EH (cell line): ENCODE measurements at places on chromosomes 6 and 20.

DNA sequence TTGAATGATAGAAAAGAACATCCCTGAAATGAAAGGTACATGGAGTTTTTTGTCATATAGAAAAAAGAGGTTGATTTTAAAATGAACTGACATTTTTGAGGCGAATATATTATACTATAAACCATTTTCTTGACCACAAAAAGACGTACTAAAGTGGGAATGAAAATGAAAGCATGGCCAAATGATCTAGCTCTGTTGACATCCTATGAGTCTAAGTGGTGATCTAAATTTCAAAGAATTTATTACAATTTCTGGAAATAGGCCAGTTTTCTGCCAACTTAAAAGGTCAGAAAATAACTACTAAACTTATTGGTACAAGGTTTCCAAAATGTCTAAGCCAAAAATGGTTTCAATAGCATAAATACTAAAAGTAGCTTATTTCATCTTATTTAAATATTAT is 536.8 kb downstream of the EYS start:
- no peak for DNase-seq

DNA sequence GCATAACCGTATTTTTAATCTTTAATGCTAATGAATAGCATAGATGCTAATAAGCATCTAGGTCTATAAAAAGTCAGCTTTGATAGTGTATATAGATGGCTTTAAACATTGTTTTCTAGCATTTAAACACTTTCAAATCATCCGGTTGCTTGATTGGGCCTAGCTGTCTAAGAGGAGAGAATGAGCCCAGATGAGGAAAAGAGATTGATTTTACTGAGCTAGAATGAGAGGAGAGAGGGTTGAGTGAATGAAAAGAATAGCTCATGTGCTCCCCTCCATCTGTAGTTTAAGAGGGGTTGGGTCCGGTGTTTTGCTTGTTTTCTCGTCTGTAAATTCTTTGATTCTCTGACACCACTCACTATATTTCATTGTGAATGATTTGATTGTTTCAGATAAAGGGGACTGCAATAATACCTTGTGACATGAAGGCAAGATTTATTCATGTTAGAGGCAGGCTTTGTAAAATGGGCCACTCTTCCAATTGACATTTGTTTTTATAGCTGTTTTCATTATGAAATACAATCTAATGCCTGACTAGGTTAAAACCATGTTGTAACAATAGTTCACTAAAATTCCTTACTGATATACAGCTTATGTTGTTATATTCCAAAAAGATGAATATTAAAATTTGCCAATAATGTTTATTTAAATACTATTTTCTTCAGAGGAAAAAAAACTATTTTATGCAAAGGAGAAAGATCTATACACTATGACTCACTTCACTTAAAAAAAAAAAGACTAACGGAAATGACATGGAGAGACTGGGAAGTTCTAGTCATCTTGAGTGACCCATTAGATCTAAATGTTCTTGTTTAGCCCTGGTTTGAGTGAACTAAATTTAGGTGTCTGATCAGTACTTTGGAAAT is 3.2 kb downstream of the PTPN1 start:
- DNase-seq, result peak; percentile 78

- DNase-seq, result no peak
Measured at GRCh38 chr6:15316754-15317153, 70.9 kb downstream of the JARID2 start.

DNA sequence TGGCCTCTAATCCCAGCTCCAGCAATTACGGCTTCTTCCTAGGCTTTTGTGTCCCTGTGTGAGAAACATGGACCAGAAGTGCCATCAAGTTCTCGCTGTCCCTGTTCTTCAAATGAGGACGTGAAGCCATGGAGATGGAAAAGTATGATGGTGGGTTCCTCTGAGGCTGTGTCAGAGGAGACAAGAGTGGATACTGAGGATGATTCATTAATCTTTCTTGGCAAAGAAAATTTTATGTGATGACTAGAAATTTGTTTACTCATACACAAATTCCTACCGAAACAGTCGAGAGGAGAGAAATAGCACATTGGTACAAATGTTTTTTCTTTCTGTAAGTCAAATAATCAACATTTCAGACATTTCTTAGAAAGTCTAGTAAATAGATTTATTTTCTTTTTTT is 35.0 kb upstream of the PNRC1 start:
- peak; percentile 17 for DNase-seq

GRCh38 chr20:38748861-38749149 is 545 bp downstream of the ACTR5 start:
- no peak for DNase-seq

DNA sequence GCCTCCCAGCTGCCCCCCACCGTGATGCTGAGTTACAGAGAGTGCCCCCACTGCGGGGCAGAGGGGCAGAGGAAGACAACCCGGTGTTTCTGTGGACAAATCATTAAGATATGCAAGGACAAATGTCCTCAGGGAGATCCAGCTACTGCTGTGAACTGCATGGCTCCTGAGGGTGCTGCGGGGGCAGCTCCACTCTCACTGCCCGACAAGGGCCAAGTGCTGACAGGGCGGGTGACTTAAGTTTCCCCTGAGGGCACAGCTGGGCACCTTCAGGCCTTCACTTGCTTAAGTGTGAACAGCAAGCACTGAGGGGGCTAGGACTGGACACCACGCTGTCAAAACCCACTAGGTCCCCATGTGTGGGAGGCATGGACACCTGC is 26.2 kb upstream of the TCFL5 start:
- DNase-seq, result no peak

GRCh38 chr6:6458172-6458571 is 130.3 kb upstream of the LY86 start:
- no peak for DNase-seq

GRCh38 chr6:159357211-159357915 is 188.2 kb downstream of the FNDC1 start:
- DNase-seq, result no peak

DNA sequence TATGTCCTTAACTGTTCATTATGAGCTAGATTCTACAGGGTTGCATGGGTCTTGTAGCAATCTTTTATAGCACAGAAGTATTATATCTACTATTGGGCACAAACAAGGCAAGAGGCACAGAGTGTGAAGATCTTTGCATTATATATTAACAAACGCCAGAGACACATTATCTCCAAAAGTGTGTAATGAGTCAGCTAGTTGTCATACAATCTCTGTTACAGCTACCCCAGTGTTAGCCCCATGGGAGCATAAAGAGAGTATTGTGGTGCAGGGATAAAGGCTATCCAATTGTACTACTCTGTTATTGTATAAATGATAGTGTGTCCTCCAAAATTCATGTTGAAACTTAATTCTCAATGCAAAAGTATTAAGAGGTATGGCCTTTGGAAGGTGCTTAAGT is 148.4 kb upstream of the RIMS1 start:
- no peak for DNase-seq

DNA sequence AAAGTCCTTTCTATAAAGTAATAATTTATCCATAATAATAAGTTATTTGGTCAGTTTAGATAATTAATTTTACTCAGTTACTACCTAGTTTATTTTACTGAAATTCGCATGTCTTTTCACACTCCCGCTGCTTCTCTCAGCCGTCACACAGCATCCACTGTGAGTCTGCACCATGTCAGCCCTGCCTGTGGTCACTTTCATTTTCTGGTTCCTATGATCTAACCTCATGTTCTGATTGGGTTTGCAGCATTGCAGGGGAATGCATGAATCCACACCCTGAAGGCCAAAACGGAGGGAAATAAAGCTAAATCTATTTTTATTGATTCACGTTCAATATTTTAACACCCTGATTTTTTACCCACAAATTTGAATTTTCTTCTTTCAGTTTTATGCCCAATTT is 47.4 kb downstream of the PDE10A start:
- DNase-seq, result no peak

GRCh38 chr6:41785689-41786450 is 1.6 kb upstream of the TOMM6 start:
- peak; percentile 51 for DNase-seq

DNA sequence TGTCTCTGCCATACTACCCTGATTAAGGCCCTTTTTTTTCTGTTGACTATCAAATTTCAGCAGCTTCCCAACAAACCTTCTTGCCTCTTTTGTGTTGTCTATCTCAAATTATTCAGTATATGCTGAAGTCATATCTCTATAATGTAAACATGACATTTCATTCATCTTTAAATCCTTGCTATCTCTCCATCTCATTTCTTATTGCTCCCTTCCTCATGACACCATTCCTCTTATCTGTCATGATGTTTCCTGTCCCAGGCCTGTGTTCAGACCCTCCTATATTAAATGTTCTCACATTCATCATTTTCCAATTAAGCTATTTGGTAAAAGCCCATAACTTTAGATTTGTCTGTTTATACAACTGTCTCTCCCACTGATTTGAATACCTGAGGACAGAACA is 482.6 kb downstream of the EPM2A start:
- DNase-seq, result no peak

- no peak for DNase-seq
Measured at GRCh38 chr6:33907227-33907626, 103.4 kb upstream of the MLN start.

GRCh38 chr6:132590362-132590761 is 821 bp upstream of the TAAR5 start:
- no peak for DNase-seq

- DNase-seq, result peak; percentile 33
Measured at GRCh38 chr6:106540907-106541306, 88.4 kb downstream of the RTN4IP1 start.

DNA sequence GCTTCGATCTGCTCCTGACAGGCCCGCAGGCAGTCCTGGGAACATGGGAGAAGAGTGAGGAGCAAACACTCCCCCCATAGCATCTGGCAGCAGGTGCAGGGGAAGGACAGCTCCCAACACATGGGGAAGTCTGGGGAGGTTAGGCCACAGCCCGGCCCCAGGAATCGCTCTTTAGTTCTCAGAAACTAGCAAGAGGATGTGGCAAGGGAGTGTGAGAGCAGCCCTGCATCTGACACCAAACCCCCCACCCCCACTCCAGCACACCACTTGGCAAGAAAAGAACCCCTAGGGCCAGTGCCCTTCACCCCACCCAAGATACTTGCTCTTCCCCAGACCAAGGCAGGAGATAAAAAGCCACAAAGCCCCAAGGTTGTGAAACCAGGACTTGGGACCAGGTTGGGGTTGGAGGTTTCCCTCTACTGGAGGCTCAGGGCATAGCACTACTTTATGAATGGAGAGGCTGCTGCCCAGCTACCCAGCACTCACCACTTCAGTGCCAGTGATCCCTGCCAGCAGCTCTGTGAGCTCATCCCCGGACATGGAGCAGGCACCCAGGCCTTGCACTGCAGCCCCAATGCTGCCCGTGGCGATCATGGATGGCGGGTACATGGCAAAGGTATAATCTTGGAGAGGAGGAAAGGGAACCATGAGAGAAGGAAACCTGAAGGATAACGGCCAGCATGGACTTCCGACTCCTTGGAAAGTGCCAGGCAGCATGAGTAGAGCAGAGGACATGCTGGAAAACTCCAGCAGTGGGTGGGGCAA is 5.4 kb downstream of the CCND3 start:
- DNase-seq, result peak; percentile 92

DNA sequence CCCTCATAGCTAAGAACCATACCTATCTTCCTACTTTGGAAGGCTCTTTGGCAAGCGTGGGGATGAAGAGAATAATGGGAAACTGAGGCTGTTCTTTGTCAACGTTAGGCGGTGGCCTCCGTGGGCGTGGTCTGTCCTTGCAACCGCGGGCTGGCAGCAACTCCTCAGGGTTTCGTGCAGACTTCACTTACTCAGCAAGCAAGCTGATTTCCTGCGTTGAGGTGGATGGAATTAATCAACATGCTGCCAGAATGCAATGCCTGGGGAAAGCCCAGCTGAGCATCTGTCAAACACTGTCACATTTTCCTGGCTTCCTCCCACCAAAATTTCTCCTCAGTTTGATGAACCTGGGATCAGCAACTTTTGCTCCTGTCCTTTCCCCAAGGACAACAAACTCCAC is 9.2 kb upstream of the IL17F start:
- peak; percentile 33 for DNase-seq

GRCh38 chr20:13121840-13122515 is 99.1 kb upstream of the ISM1 start:
- DNase-seq, result no peak

- no peak for DNase-seq
Measured at GRCh38 chr6:133202610-133203343, 38.4 kb upstream of the EYA4 start.

GRCh38 chr6:21501815-21502214 is 91.7 kb upstream of the SOX4 start:
- DNase-seq, result no peak

GRCh38 chr20:46174469-46175126 is 56.5 kb downstream of the CD40 start:
- peak; percentile 44 for DNase-seq

GRCh38 chr6:23590498-23591126 is 535.4 kb upstream of the NRSN1 start:
- no peak for DNase-seq
